ENCODE measurements at places on chromosomes 1 and 21.
A peak's percentile ranks its signal among the peaks of the same experiment; 100 is the strongest.

- DNase-seq = no peak
These were observed 18.5 kb upstream of the KCNE2 start for GRCh38 chr21:34345091-34345871.

DNA sequence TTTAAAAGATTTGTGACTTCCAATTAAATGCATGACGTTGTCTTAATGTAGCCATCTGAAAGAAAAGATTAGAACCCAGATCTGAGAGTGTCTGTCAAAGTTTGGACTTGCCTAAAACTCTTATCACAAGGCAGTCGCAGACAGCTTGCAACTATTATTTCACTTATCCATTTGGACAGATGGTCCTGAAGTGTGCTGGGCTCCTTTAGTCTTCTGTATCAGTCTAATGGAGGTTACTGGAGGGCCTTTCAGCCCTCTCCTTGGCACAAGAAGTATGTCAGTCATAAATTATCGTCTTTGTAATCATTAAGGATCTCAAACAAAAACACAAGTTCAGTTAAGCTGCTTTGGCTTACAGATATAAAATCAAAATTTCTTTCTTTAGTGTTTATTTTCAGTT is 15.5 kb downstream of the PROX1 start:
- peak; percentile 65 for DNase-seq

DNA sequence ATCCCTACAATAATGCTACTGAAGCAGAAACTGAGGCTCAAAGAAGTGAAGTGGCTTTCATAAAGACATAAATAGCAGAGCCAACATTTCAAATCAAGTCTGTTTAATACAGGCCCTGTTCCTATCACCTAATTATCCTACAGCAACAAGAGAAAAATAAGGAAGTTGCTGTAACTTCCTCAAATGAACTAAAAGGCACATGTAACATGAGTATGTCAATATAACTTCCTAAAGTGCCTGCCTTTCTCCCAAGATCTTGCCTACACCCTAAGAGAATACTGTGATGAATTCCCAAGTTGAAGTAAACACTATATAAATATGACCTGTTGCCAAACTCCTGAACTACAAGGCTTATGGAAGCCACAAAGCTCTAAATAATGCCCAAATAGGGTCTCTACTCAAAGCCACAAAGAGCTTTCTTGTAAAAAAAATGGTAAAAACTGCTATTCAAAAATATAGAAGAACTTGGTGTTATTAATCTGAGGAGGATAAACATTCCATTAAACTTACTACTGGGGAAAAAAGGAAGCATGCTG is 8.6 kb downstream of the BEND5 start:
- no peak for DNase-seq

DNA sequence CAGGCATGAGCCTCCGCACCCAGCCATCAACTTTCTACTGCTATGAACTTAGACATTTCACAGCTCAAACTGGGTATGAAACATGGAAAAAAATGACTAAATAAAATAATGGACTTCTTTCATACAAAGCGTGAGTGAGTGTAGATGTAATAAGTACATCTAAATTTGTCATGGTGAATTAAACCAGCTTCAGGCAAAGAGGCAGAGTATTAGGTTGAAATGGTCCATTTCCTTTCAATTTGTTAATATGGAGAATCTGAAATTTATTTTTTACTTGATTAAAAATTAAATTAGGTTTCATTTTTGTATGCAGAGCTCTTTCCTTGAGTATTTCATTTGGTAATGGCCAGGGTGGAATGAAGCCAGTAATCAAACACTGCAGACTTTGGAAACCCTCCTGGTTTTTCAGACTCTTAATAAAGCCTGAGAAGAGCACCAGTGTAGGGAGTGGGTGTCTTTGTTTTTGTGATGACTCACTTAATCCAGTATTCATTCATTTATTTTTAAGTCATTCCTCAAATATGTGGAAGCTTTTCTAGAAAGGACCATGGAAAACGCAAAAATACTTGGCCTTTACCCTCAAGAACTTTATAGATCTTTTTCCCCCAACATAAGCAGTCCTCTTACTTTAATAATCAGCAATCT is 49.2 kb downstream of the ALG14 start:
- DNase-seq = no peak

GRCh38 chr21:38329162-38329561 is 72.4 kb downstream of the KCNJ15 start:
- no peak for DNase-seq

DNA sequence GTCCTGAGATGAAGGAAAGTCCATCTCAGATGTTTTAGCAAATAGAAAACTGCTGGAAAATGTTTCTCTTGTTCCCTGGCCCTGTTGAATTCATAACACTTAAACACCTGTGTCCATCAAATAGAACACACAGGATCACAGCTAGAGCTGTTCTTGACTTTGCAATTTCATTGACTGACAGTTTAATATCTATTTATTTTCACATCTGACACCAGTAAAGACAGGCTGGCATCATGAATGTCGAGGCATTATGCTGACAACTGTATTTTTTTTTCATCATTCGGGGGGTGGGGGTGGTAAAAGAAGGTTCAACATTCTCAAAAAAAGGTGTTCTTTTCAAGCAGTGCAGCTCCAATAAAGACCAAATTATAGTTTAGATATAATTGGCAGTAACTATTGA is 591.2 kb upstream of the PTBP2 start:
- no peak for DNase-seq

GRCh38 chr1:78840453-78841271 is 165.9 kb downstream of the ADGRL4 start:
- DNase-seq = peak; percentile 9

- DNase-seq = no peak
These were observed 331.9 kb downstream of the AJAP1 start for GRCh38 chr1:4986306-4986705.

GRCh38 chr1:162327144-162327787 is 49.4 kb downstream of the SPATA46 start:
- no peak for DNase-seq

DNA sequence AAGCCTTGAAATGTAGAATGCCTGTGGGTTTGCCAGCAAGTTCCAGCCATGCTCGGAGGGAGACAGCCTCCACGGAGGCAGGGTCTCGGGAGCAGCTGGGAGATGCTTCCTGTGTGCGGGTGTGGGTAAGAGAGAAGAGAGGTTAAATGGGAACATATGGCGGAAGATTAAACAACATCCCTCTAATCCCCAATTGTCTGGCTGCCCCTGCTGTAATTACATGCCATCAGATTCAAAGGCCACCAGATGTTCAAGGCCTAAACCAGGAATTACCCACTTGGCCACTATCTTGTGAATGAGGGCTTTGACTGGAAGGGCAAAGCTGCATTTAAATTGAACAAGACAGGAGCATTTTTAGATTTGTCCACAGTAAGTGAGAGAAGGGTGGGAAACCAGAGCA is 81.4 kb upstream of the BACE2 start:
- DNase-seq = no peak

DNA sequence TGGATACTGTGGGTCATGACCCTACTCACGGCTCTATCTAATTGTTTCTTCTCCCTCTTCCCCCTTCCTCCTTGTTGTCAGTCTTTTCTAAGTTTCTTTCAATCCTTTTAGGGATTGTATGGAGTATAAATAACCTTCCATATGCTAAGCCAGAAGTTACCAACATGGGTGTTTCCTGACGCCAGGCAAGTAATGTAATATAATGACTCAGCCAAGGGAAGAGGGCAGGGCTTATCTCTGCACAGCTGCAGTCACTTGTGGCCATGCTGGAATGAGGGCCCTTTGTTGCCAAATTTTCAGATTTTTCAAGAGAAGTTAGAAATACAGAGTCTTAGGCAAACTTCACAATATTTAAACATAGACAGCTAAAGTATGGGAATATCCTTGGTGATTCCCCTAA is 194.6 kb downstream of the ST6GALNAC3 start:
- no peak for DNase-seq

DNA sequence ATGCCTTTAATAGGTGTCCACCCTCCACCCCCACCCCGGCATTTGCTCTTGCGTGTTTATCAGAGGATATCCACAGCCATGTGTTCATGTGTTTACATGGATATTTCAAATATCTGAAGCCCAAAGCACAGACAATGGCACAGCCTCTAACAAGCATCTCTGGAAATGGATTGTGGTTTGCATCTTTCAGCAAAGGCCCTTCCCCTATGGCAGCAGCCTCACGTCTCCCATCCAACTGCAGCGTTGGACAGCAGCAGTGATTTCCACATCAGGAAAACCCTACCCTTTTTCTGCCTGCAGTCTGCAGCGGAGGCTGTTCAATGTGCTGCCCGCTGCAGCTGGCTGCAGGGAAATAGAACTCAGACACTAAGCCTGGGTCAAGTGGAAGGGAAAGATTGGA is 1.6 kb downstream of the RASSF5 start:
- no peak for DNase-seq

DNA sequence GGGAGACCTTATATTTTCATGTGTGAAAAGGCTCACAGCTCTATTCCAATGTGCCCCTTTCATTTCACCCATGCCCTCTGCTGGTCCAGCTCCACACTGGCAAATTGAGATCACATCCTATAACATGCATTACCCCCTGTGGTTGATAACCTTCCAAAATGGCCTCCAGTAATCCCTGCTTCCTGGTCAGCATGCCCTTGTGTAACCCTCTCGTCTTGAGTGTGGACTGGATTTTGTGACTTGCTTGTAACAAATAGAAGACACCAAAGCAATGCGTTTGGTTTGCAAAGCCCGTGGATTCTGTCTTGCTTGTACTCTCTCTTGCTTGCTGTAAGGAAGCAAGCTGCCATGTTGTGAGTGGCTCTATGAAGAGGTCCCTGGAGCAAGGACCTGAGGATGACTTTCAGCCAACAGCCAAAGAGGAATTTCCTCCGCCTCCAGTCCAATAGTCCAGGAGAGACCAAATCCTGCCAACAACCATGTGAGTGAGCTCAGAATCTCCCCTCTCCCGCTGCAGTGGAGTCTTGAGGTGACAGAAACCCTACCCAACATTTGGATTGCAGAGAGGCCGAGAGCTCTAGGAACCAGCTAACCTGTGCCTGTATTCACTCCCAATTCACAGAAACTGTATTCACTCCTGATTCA is 17.4 kb downstream of the KCNA10 start:
- DNase-seq = no peak

GRCh38 chr1:67688526-67689219 is 3.7 kb downstream of the GADD45A start:
- peak; percentile 85 for DNase-seq

DNA sequence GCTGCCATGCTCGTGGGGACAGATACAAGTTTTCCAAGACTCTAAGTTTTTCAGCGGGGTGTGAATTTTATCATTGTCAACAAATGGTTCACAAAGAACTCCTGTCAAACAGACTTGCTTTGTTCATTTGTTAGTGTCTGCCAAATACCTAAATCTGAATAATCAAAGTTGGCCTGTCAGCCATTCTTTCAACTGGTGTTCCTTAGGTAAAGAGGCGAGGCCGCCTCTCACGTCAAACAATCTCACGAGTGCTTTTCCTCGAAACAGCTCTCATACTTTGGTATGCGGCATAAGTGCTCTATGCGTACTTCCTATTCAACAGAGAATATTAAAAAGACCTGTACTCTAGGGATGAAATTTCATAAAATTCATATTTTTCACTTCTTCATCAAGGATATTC is 51.4 kb upstream of the KANK4 start:
- no peak for DNase-seq

GRCh38 chr1:186535388-186536133 is 74.6 kb upstream of the PDC start:
- no peak for DNase-seq

- peak; percentile 87 for DNase-seq
These were observed 812 bp upstream of the ARF1 start for GRCh38 chr1:228081578-228082213.

GRCh38 chr1:155206891-155207805 is 549 bp downstream of the THBS3 start:
- DNase-seq = peak; percentile 91

- peak; percentile 52 for DNase-seq
These were observed 12.6 kb downstream of the NHLH2 start for GRCh38 chr1:115828101-115829022.

DNA sequence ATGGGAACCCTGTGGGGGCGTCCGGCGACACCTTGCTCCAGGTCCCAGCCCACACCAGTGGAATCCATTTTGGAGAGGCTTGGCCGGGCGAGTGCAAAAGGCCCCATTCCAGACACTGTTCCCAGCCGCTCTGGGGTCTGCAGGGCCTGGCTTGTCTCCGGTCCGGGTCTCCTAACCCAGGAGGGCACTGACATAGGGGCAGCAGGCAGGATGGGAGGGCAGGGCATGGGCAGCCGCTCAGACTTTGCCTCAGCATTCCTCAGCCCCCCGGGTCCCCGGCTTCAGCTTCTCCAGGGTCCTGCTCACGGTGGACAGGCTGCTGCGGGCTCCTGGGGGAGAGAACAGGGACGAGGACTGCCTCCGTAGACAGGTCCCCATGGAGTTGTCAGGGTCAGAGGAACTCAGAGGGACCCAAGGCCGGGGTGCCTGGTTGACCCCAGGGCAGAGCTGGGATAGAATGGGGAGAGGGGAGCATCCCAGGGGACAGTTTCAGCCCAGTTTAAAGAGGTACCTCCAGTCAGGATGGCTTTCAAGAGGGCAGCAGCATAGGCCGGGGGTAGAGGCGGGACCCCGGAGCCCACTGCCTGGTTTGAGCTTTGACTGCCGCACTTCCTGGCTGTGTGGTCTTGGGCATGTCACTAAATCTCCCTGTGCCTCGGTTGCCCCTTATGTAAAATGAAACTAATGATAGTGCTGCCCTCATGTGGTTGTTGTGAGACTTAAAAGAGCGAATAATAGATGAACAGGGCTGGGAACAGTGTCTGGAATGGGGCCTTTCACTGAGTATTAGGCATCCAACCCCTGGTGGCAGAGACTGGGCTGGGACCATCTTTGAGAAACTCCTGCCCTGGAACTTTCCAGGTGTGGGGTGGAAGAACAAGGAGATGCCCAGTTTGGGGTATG is 3.7 kb downstream of the KNCN start:
- peak; percentile 54 for DNase-seq

DNA sequence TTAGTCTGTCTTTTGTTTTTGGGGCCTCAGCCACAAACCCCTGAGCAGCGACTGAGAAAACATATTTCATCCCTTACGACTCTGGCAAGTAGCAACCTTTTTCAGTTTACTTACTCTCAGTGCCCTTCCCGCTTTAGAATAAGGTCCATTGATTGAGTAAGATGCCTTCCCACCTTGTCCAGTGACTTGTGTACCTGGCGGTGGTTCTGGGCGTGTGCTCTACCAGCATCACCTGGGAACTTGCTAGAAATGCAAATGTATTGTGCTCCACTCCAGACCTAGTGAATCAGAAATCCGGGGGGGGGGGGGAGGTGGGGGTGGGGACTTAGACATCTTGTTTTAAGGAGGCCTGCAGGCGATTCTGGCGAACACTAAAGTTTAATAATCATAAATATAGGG is 72.1 kb downstream of the S1PR1 start:
- no peak for DNase-seq

Data from K562 (cell line).